NCI-H187 (cell line): ENCODE measurements at places on chromosomes 2 and 18.

- no peak for DNase-seq
Measured at GRCh38 chr2:74740741-74741431, 86.8 kb downstream of the SEMA4F start.

DNA sequence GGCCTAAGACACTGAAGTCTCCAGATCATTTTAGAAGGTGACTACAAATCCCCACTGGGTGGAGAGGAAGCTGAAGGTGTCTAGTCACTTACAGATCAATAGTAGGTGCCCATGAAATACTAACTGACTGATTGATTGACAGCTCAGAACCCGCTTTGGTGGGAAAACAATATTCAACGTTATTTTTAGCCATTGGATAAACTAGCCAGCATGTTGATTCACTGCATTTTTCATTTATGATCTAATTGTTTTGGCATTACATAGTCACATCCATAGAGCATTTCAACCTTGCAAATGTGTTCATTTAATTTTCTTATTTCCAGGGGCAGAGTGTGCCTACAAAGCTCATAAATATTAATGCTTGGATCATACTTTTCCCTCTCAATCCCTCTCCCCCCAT is 162.3 kb downstream of the MREG start:
- no peak for DNase-seq

DNA sequence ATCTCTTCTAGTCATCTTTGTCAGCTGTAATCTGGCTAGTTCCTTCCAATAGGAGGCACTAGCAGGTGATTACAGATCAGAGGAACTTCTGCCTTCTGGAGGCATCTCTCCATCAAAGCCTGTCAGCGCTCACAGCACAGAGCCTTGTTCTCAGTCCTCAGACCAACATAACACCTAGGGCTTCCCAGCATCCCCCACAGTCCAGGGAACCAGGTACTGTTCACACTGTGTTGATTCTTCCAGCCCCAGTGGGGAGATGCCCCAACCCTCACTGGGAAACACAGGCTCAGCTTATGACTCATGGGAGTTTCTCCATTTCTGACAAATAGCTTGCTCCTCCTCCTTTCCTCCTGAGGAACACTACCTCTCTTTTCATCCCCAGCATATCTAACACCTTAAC is 601.7 kb downstream of the CBLN2 start:
- DNase-seq: no peak

- DNase-seq: no peak
Measured at GRCh38 chr18:5488844-5489243, 55.0 kb downstream of the EPB41L3 start.

- DNase-seq: no peak
Measured at GRCh38 chr18:62828091-62828640, 112.8 kb downstream of the PHLPP1 start.

DNA sequence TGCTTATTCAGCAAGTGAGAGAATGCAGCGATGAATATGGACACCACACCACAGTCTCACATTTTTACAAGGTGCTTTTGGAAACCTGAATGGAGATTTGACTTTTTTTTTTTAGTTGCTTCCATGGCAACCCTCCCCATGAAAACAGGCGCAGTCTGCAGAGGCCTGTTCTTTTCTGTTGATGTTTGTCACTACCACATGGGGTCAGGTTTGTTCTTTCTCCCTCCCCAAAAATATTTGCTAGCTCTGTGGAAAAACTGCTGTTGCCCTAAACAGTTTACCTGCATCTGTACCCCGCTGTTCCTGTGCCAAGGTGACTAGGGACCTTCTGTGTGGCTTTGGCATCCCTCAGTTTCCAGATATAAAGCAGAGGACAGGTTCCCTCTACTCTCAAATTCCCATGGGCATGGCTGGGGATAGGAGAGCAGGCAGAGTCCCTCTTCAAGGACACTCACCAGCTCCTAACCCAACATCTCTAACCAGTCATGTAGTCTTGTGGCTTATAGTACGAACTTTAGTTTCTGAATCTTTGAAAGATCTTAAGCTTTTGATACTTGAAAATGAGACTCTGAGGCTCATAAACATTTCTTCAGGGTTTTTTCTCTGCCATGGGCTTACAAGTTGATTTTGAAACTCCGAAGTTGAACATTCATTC is 14.7 kb upstream of the MAPRE2 start:
- no peak for DNase-seq

DNA sequence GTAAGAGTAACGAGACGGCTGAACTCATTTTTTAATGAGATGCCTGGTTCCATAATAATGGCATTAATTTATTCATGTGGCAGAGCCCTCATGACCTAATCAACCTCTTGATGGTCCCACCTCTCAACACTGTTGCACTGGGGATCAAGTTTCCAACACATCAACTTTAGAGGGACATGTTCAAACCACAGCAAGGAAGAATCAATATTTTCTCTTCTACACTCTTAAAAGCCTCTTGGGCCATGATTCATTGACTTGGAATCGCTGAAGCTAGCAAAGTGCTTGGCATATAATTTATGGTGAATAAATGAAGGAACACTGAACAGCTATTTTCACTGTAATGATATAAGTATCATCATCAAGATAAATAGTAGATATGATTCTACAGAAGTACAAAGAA is 333.0 kb downstream of the TNS1 start:
- DNase-seq: no peak

DNA sequence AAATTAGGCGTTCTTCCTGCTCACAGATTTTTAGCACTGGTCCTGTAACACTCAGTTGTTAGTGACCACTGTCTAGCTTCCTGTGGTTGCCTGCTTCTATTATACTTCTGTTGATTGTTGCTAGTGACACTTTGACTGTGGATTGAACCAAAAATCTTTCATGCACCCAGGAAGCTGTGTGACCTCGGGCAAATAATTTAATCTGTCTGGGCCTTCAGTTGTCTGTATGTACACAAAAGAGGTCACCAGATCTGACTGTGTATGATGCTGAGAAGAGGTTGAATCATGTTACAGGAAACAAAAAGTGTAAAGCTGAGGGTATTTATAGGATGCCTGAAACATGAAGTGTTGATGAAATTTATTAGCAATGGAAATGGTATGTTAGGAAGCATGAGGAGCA is 12.7 kb downstream of the ICOS start:
- DNase-seq: no peak

DNA sequence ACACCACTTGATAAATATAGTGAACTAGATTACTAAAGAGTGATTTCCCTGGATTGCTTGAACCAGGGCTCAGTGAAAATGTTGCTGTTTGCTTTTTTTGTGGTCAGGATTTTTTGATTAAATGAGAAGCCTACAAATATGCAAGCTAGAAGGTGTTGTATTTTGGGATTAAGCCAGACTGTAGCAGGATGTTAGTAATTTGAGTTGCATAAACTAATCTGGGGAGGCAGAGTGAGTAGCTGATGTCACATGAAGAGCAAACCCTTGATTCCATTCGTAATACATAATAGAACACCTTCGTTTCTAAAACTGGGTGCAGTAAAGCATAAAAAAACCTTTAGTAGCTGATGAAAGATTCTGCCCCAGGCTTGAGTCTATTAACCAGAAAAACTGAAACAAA is 32.0 kb downstream of the NEDD4L start:
- no peak for DNase-seq
